Fibroblast of mammary gland (primary cell): ENCODE measurements at places on chromosomes 6 and 20.

- no peak for DNase-seq
Measured at GRCh38 chr6:157217894-157218370, 105.4 kb downstream of the TMEM242 start.

GRCh38 chr20:49349694-49350252, 71.9 kb upstream of the ZNFX1 start:
- DNase-seq = peak; percentile 50

GRCh38 chr20:3901706-3902440, 12.7 kb downstream of the PANK2 start:
- no peak for DNase-seq

- no peak for DNase-seq
Measured at GRCh38 chr6:116057766-116058165, 2.9 kb downstream of the FRK start.

DNA sequence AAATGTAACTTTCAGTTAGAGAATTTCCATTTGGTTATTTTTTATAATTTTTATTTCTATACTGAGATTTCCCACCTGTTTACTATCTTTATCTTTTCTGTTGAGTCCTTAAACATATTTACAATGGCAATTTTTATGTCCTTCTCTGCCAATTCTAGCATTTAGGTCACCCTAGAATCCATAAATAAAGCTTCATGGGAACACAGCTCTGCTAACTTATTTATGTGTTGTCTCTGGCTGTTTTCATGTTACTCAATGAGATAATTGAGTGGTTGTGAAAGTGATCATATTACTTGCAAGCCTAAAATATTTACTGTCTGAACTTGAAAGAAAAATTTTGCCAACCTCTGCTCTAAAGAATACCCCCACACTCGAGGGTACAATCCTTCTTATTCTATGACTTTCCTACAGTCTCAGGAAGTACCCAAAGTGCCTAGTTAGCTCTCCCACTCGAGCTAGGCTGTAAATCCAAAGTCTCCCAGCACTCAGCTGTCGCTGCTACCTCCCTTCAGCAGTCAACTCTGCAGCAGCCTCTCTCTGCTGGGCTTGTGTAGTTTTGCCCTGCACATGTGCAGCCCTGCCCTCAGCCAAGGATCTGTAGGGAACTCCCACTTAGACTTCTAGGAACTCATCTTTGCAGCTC, 53.5 kb upstream of the GCLC start:
- no peak for DNase-seq
